Neural progenitor cell (in vitro differentiated cells): ENCODE measurements at places on chromosomes 13 and 19. TPM values are rescaled to one million over a fixed set of nuclear protein-coding genes. Genes with fewer than 3 reads are reported as not detected.

SOX1 gene
- total RNA-seq, result 3.3 and 4.7 TPM in 2 replicates

URAD gene
- not detected in 2 replicates for total RNA-seq

DNA sequence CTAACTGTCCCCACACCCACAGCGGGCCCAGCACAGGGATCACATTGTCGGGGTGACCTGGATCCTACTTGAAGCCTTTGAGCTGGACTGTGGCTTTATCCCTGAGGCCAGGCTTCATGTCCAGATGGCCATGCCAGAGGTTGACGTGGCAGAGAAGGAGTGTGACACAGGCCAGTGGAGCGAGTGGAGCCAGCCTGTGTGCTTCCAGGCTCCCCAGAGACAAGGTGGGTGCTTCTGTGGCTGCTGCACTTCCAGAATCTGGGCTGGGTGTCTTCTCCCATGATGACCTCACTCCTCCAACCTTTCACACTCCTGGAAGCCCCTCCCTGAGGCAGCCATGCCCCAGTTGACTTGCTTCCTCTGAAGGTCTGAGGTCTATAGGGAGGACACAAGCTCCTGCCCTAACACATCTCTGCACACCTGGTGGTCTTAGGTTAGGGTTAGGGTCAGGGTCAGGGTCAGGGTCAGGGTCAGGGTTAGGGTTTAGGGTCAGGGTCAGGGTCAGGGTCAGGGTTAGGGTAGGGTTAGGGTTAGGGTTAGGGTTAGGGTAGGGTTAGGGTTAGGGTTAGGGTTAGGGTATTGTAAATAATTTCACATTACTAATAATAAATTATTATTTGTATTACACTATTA, 13.1 kb upstream of the MZF1 start:
- H3K4me3 ChIP-seq, result no peak overlapping the region
- no peaks in the 10 kb centered on the region for H3K4me1 ChIP-seq
- H3K27me3 ChIP-seq, result no peaks in the 10 kb centered on the region

ZNF626 gene
- 26.7 and 60.5 TPM in 2 replicates for total RNA-seq

GRCh38 chr13:106630650-106631049, 62.7 kb upstream of the ARGLU1 start:
- H3K36me3 ChIP-seq, result no peaks in the 10 kb centered on the region
- DNase-seq, result no peak
- no peak overlapping the region for H3K27ac ChIP-seq
- H3K4me1 ChIP-seq, result peaks cover 5% of the 10 kb centered on the region

MICOS13 gene
- total RNA-seq, result 7.5 and 15.0 TPM in 2 replicates

GRCh38 chr13:67996101-67996500, 766.0 kb upstream of the PCDH9 start:
- no peaks in the 10 kb centered on the region for H3K36me3 ChIP-seq
- H3K27me3 ChIP-seq, result no peaks in the 10 kb centered on the region
- H3K4me1 ChIP-seq, result no peaks in the 10 kb centered on the region
- DNase-seq, result no peak

DNA sequence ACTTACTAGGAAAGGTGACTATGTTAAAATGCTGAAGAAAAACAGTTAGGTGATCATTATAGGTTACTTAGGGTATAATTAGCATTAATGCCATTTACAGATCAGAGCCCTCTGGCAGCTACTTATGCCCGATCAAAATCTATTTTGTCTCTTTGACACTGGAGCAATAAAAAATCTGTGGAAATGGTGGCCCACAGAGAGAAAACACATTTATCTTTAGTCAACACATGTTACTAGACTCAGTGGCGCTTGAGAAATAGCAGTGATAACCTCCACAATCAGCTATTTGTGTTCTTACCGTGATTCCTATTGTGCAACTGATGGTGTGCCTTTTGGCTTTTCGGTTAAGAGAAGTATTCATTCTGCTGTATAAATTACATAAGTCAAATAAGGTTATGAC, 1519.6 kb downstream of the PCDH9 start:
- no peak overlapping the region for H3K27ac ChIP-seq
- H3K4me1 ChIP-seq, result no peaks in the 10 kb centered on the region
- DNase-seq, result no peak
- H3K4me3 ChIP-seq, result no peak overlapping the region
